Melanocyte of skin (primary cell): ENCODE measurements at places on chromosomes 16 and 17. TPM values are rescaled to one million over a fixed set of nuclear protein-coding genes. Genes with fewer than 3 reads are reported as not detected.

TMC5 gene
- not detected in 2 replicates for total RNA-seq

MT3 gene
- not detected in 2 replicates for total RNA-seq

SLX4 gene
- total RNA-seq, result 7.2 and 8.0 TPM in 2 replicates

CD300C gene
- not detected in 2 replicates for total RNA-seq

ZSCAN10 gene
- not detected in 2 replicates for total RNA-seq
